ENCODE measurements at places on chromosomes 7 and 10. TPM values are rescaled to one million over a fixed set of nuclear protein-coding genes. Genes with fewer than 3 reads are reported as not detected.

The NME8 gene
- 0.34 TPM for total RNA-seq

- DNase-seq: no peak
These were observed 11.1 kb upstream of the LRRC27 start for GRCh38 chr10:132320654-132321469.

The SORCS1 gene
- 15.2 TPM for total RNA-seq

DNA sequence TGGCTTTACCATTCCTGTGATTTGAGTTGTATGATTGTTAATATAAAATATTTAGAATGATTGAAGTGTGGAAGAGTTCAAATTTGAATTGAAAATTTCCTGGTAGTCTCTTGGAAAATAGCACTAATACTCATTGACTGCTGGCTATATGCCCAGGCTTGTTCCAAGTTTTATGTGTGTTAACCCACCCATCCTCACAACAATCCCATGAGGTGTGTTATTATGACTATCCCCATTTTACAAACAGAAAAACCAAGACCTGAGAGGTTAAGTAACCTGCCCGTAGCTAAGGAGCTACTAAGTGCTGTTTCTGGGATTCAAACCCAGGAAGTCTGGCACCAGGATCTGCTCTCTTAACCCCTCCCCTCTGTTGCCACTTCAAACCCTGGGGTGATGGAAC is 213.9 kb downstream of the CREB5 start:
- no peak for DNase-seq
